ENCODE measurements at places on chromosomes 6 and 20.

GRCh38 chr6:333379-334002 lies 41.2 kb downstream of the DUSP22 start:
- no peak for DNase-seq

DNA sequence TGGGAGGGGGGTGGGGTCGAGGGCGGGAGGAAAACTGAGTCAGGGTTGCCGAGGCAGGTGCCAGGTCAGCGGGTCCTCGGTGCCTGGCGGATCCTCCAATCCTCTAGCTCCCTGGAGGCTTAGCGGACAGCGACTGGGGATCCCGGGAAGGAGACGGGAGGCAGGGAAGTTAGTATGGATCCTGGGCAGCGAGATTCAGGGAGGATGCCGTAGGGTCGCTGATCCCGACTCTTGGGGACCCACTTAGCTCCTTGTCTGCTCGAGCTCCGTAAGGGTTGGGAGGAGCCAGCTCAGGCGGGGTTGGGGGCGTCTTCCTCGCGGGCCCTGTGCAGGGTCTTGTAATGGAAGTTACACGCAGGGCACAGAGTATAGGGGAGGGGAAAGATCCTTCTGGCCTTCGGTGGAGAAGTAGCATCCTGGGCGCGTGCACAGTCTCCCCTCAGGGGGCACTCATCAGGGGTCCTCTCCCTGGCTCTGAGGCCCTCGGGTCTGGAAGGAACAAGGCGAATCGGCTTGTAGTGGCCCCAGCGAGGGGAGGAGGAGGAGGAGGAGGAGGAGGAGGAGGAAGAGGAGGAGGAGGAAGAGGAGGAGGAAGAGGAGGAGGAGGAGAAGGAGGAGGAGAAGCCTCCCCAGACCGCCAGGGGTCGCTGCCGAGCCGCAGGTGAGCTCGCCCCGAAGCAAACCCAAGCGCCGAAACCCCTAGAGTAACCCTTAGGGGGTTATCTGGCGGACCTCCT lies 6.4 kb upstream of the SLC12A5 start:
- DNase-seq, result peak; percentile 68

GRCh38 chr20:52972190-52972937 lies at the start of gene TSHZ2:
Gene TSHZ2, plus strand, starts transcription at chr20:52972358. Its CDS starts 936 bp downstream, at chr20:52973294.
- no peak for DNase-seq

DNA sequence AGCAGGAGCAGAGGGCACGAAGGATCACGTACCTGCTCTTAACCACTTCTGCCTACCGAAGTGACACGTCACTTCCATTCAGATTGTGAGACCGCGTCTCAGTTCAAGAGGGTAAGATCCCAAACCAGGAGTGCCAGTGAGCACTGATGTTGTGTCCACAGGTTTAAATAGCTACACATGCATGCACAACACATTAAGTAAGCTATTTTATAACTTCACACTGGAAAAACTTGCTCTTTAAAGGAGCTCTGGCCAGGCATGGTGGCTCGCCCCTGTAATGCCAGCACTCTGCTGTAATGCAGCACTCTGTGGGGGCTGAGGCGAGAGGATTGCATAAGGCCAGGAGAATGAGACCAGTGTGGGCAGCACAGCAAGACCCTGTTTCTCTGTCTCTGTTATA lies 21.1 kb downstream of the ABHD12 start:
- no peak for DNase-seq

DNA sequence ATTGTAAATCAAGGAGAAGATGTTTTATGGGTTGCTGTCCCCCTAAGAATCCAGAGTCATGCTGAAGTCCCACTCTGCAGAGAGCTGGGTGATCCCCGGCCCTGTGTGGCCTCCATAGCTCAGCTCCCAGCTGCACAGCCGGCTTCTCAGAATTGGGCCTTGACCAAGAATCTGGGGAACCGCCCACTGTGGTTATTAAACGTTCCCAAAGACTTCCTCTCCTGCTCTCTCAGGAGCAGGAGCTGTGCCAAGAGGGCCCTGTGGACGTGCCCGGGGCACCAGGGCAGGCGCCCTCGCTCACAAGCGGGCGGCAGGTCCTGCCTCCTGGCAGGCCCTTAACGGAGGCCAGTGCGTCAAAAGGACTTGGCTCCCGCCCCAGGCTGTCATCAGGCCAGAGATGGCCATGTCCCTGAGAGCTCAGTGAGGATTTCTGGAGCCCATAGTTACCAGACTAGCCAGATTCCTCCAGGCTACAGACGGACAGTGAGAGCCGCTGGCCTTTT lies 30.4 kb downstream of the ZC3H12D start:
- no peak for DNase-seq

GRCh38 chr6:26561533-26562466 lies 23.6 kb downstream of the HMGN4 start:
- DNase-seq, result no peak

- no peak for DNase-seq
Measured at GRCh38 chr6:101394936-101395335, 1.4 kb downstream of the GRIK2 start.

DNA sequence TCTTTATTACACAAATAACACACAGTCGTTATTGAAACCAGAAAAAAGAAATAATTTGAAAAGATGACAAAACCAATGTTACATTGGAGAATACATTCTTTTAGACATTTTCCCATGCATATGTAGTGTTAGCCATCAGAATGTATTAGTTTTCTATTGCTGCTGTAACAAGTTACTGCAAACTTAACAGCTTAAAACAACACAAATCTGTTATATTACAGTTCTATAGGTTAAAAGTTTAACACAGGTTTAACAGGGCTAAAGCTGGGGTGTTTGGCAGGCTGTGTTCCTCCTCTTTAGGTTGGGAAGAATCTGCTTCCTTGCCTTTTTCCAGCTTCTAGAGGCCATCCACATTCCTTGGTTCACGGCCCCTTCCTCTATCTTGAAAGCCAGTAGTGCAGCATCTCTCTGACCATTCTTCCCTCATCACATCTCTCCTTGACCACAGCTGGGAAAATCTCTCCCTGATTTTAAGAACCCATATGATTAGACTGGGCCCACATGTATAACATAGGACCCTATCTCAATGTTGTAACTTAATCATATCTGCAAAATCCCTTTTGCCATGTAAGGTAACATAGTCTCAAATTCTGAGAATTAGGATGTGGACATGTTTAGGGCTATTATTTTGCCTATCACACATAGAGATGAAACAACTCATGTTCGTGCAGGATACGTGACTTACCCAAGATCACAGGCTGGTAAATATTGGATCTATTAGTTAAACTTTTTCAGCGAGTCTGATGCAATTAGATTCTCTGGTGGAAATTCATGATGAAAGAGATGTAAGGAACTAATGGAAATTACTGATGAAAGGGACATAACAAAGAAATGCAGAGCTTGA lies 145.4 kb upstream of the TMEM170B start:
- no peak for DNase-seq

DNA sequence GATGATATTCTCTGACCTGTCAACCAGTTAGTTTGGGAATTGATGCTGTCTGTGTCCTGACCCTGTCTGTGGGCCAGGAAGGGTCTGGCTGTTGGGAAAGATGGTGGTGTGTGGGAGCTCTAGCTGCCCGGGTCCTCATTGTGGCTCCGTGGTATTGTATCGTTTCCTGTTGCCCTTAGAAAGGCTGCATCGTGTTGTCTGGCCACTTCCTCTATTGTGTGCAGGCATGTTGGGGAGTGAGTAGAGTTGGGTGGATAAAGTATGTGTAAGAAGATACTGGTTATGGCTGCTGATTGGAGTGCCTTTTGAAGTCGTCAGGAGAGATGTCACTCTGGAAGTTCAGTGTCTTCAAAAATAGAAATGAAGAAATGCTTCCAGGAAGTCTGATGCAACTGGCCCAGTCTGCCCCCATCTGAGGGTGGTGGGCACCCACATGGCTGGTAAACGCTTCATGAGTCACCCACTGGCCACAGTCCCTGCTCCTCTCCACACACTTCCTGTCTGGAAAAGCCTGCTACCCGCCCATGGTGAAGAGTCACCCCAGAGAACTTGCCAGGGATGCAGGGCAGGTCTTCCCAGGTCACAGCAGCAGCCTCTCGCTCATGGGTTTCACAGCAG lies 27.9 kb downstream of the PPARD start:
- no peak for DNase-seq

DNA sequence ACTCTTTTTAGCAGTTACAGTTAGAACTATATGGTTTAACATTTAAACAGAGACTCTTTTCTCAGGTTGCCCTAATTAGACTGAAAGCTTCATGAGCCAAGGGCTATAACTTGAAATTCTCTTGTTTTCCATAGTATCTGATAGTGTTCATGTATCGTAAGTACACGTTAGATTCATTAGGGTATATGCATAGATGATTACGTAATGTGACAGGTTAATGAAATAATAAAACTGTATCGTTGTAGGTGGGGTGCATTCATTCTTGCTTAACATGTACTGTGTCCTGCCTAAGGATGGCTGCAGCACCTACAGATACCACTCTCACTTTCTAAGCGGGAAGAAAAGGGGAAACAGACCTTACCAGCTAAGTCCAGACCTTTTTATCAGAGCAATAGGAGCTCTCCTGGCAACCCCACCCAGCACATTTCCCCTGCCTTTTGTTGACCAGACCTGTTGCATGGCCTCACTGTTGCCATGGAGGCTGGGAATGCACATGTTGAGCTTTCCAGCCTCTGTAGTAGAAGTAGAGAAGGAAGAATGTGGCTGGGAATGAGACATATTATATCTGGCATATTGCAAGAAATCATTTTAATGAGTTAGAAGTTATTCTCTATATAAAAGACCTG lies 83.0 kb downstream of the MAP3K4 start:
- DNase-seq, result no peak

- DNase-seq, result no peak
Measured at GRCh38 chr6:112058243-112059032, 4.5 kb downstream of the CCN6 start.

- no peak for DNase-seq
Measured at GRCh38 chr20:49925901-49926454, 10.2 kb upstream of the RNF114 start.

DNA sequence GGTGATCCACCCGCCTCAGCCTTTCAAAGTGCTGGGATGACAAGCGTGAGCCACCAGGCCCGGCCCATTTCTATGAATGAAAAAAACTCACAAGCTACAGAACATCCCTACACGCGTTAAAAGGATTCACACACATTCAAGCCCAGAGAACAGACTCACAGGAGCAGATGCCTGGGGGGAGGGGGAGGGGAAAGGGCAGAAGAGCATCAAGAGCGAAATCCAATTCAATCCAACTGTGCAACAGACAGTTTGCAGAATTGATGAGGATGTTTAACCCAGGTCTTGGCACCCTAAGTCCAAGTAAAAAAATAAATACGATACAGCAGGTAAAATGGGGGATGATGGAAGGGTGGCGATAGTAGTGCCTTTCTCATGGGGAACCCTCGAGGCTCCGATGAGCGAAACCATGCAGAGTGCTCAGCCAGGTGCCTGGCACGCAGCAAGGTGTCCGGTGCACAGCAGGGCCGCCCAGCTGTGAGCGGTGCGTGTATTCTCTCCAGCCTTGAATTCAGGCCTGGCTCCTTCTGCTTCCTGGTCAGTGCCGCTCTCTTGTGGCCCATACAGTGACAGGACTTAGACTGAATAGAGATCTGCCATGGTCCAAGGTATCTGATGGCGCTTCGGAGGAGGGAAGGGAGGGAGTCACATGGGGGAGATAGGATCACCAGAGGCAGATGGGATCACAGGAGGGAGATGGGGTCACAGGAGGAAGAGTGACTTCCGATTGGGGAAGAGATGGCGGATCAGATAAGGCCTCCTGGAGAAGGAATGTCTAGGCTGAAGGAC lies 35.4 kb upstream of the ANGPT4 start:
- DNase-seq, result no peak

DNA sequence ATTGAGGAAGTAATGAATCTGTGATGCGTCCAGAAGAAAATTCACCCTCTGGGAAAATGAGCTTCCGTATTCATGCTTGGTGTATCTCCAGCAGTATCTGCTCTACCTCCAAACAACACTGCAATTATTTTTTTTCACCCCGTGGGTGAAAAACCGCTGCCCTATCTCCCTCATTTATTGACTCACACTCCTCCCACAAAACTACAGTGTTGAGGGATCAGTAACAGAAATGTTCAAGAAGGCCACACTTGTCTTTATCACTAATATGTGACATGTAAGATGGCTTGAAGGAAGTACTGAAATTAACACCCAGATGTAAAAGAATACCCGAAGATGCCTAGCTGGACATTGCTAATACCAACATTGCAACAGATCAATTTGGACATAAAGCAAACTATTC lies 4.9 kb upstream of the TBX18 start:
- no peak for DNase-seq

All from GM12891 (cell line).